T-cell (primary cell): ENCODE measurements at places on chromosomes 6 and 20. TPM values are rescaled to one million over a fixed set of nuclear protein-coding genes. Genes with fewer than 3 reads are reported as not detected.

GRCh38 chr6:6815732-6816131, 227.2 kb downstream of the LY86 start:
- peaks cover 7% of the 10 kb centered on the region for H3K27me3 ChIP-seq
- H3K4me3 ChIP-seq = no peak overlapping the region
- H3K27ac ChIP-seq = no peak overlapping the region
- no peaks in the 10 kb centered on the region for H3K36me3 ChIP-seq

- H3K4me3 ChIP-seq = no peak overlapping the region
- H3K27me3 ChIP-seq = no peaks in the 10 kb centered on the region
- no peak overlapping the region for H3K27ac ChIP-seq
- DNase-seq = no peak
- H3K36me3 ChIP-seq = no peaks in the 10 kb centered on the region
Observed at GRCh38 chr6:169146521-169146920, 107.1 kb downstream of the THBS2 start.

GRCh38 chr6:43095939-43096338, 19.8 kb downstream of the PTK7 start:
- no peak for DNase-seq
- no peaks in the 10 kb centered on the region for H3K36me3 ChIP-seq
- peaks cover 2% of the 10 kb centered on the region for H3K27me3 ChIP-seq
- no peaks in the 10 kb centered on the region for H3K4me1 ChIP-seq
- H3K27ac ChIP-seq = no peak overlapping the region
- no peak overlapping the region for H3K4me3 ChIP-seq

GRCh38 chr6:12916006-12916405, 199.4 kb downstream of the PHACTR1 start:
- no peaks in the 10 kb centered on the region for H3K27me3 ChIP-seq
- no peak overlapping the region for H3K27ac ChIP-seq
- H3K36me3 ChIP-seq = no peaks in the 10 kb centered on the region
- H3K4me1 ChIP-seq = no peaks in the 10 kb centered on the region

DNA sequence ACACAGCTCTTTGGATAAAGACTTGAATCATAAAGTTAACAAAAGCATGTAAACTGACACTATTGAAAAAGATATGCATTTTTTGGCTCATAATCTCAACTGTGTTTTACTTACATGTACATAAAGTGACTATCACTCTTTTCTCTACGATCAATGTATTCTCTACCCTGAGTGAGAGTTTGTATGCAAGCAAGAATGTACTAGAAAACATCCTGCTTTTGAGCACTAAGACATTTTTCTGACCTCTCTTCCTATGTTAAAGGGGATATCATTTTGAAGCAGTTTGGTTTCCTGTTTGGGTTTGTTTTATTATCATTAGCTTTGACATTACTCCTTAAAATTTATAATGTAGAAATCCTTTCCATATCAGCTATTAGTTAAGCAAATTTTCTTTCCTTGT, 910.8 kb downstream of the C6orf118 start:
- H3K4me3 ChIP-seq = no peak overlapping the region
- no peaks in the 10 kb centered on the region for H3K36me3 ChIP-seq
- no peaks in the 10 kb centered on the region for H3K27me3 ChIP-seq
- H3K4me1 ChIP-seq = no peaks in the 10 kb centered on the region
- H3K27ac ChIP-seq = no peak overlapping the region
- DNase-seq = no peak

GRCh38 chr6:90494067-90494780, 92.6 kb downstream of the MAP3K7 start:
- no peak overlapping the region for H3K4me3 ChIP-seq
- DNase-seq = no peak
- H3K4me1 ChIP-seq = no peaks in the 10 kb centered on the region
- no peak overlapping the region for H3K27ac ChIP-seq

DNA sequence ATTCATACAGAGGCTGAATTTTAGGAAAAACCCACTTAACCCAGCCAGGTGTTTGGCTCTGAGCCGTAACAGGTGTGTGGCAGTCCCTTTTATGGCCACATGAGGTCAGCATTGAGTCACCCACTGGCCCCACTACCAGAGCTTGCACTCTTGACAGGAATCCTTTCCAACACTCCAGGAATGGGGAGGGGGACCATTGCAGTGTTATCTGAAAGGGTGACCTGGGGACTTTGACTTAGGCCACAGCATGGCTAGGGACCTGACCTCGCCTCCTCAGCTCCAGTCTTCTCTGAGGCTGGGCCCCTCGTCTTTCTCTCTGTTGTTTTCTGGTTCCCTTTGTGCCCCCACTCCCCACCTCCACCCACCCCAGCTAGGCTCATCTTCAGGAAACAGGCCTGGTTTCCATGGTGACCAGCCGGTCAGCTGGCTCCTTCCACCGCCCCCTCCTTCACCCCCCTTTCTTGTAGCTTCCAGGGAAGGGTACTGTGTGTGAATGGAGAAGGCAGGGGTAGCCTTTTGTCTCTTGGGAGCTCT, 2.1 kb upstream of the TMEM151B start:
- no peak overlapping the region for H3K4me3 ChIP-seq
- H3K27ac ChIP-seq = no peak overlapping the region
- H3K4me1 ChIP-seq = peaks cover 34% of the 10 kb centered on the region
- no peaks in the 10 kb centered on the region for H3K36me3 ChIP-seq
- H3K27me3 ChIP-seq = peaks cover 7% of the 10 kb centered on the region

- H3K27me3 ChIP-seq = no peaks in the 10 kb centered on the region
- no peaks in the 10 kb centered on the region for H3K4me1 ChIP-seq
- no peak overlapping the region for H3K4me3 ChIP-seq
- H3K27ac ChIP-seq = no peak overlapping the region
- H3K36me3 ChIP-seq = no peaks in the 10 kb centered on the region
Observed at GRCh38 chr20:58623579-58624473, 27.3 kb upstream of the STX16 start.

- no peaks in the 10 kb centered on the region for H3K4me1 ChIP-seq
- no peaks in the 10 kb centered on the region for H3K27me3 ChIP-seq
- no peaks in the 10 kb centered on the region for H3K36me3 ChIP-seq
- H3K27ac ChIP-seq = no peak overlapping the region
- no peak for DNase-seq
Observed at GRCh38 chr20:23823621-23824324, 2.8 kb downstream of the CST2 start.

KCNK16 gene
- not detected for total RNA-seq

SPATA25 gene
- total RNA-seq = 4.2 TPM

FGD2 gene
- 3.0 TPM for total RNA-seq

HLA-DQA2 gene
- 2.7 TPM for total RNA-seq

ASIP gene
- total RNA-seq = not detected

NKAIN2 gene
- total RNA-seq = 0.13 TPM
